ENCODE measurements at places on chromosomes 7 and 10.
A peak's percentile ranks its signal among the peaks of the same experiment; 100 is the strongest.

- DNase-seq: peak; percentile 20
These were observed 13.7 kb upstream of the INMT start for GRCh38 chr7:30738026-30738915.

DNA sequence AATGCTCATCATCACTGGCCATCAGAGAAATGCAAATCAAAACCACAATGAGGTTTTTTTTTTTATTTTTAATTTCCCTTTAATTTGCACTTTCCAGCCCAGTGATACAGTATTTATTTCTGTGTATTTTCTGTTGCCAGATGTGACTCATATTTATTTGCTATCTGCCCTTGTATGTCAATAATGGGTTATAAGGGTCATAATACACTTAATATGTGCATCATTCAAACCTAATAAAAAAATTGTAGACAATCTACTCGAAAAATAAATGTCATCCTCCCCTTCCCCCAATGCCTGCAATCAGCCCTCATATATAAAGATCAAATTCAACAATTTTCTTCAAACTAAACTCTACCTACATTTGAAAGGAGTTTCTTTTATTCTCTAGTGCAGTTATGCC is 154.5 kb downstream of the CSTF2T start:
- DNase-seq: no peak

GRCh38 chr10:123863721-123864482 is 27.7 kb downstream of the CPXM2 start:
- no peak for DNase-seq

DNA sequence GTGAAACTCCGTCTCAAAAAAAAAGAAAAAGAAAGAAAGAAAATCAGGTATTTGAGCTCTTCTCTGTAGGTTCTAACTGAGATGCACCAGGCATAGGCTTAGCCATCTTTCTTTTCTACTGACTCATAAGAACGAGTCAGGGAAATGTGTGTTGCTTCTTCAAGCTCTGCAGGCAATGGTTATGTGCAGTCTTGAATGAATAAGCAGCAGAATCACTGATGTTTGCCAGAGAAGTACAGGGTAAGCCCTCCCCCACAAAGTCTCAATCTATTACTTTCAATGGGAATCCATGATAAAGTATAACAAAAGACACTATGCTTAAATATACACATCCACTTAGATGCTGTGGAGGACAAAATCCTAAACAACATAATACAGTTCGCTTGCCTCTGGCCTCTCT is 239.2 kb downstream of the PARD3 start:
- DNase-seq: no peak

DNA sequence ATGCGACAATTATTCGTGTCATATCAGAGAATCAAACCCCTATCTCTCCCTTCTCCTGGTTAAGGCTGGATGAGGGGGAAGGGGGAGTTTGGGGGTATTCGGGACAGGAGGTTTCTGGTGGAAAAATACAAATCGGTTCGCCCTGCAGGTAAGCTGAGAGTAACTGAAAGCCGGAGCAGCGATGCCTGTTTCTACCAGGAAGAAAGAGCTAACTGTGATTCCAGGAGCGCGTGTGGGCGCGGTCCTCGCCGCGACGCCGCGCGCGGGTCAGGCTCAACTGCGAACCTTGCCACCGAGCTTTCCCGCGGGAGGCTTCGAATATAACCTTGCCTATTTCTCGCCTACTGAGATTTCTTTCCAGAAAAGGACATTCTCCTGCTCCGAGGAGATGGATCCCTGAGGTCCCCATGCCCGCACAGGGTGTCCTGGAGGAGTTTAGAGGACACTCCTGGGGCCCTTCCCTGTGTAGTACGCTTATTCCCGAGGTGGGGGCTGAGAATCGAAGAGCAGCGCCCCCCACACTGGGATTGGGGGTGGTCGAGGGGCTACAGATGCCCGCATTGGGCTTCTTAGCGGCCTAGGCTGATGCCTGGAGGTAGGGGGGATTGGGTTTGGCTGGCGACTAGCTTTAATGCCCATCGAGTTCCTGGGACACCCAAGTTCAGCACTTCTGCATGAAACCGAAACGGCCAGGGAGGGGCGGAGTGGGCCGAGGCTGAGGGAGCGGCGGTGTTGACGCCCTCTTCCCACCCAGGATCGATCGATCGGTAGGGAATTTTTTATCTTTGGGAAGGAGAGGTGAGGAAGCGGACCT is 13.0 kb upstream of the DLX6 start:
- no peak for DNase-seq

GRCh38 chr10:43605850-43606322 is 352 bp upstream of the ZNF485 start:
- no peak for DNase-seq

- no peak for DNase-seq
These were observed 75.0 kb downstream of the ZWINT start for GRCh38 chr10:56286096-56286495.

- peak; percentile 17 for DNase-seq
These were observed 1.2 kb downstream of the GET4 start for GRCh38 chr7:877312-878232.

DNA sequence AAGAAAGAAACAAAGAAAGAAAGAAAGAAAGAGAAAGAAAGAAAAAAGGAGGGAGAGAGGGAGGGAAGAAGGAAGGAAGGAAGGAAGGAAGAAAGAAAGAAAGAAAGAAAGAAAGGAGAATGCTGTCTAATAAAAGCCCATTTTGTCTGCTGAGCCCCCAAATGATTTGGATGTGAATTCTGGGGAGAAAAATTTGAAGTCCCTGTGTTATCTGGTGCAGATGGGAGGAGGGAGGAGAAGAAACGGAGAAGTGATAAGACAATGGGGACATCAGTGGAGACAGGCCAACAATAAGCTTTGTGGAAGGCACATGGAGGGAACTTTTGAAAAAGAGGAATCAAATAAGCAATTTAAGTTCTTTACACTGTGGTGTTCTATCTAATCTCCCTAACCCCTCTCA is 24.6 kb upstream of the TMEM273 start:
- no peak for DNase-seq

DNA sequence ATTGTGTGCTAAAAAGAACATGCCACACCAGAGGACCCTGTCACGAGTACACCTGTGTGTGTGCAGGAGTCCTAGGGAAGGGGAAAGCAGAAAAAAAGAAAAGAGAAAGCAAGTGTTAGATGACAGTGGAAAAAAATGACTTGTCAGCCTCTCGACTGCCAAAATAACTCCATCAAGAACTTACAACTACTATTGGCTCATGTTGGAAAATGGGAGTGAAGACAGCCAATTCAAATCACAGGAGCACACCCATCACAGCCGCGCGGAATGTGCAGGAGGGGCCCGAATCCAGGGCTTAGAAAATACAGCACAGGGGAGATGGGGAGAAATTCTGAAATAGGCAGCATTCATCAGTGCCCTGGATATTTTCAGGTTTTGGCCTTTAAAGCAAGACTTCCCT is 38.1 kb upstream of the FOXI2 start:
- DNase-seq: no peak

- peak; percentile 82 for DNase-seq
These were observed 28.7 kb downstream of the IKZF1 start for GRCh38 chr7:50333221-50333651.

DNA sequence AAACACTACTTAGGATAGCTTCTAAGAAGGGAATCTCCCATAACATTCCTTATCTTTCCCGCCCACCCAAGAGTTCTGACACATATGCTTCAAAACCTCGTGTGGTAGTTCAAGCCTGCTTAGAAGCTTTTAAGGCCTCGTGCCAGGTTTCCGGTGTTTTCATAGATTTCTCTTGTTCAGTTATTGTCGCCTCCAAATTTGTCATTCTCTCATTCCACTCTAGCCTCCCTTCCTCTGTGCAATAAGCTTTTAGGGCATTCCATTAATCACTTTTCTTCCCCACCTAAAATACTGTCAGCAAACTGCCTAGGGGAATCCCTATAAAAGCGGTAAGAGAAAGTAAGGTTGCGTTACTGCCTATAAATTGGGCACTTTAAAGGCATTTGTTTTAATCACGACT is 718 bp upstream of the BPGM start:
- peak; percentile 41 for DNase-seq

DNA sequence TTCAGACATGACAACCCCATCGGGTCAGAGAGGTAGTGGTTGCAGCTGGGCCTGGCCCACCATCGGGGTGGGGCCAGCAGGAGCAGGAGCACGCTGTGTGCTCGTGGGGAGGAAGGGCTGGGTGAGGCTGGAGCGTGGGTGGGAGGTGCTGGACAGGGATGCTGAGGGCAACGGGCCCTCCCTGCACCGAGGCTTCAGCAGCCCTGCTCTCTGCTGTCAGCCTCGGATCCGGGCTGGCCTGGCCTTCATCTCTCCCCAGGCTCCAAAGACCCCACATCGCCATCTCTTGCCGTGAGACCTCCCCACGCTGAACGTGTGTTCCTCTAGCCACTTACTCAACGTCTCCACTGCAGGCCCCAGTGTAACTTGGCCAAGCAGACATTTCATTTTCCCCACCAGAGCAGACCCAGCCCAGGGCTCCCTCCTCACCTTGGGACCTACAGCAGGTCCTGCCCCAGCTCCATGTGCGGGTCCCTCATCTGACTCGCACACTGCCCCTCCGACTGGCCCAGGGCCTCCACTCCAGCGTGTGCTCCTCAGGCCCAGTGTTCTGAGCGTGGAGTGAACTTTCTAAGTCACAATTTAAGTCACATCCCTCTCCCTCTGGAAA is 462.4 kb downstream of the DNAJB6 start:
- DNase-seq: no peak

- DNase-seq: no peak
These were observed 116.1 kb downstream of the INSYN2A start for GRCh38 chr10:127080317-127080716.

DNA sequence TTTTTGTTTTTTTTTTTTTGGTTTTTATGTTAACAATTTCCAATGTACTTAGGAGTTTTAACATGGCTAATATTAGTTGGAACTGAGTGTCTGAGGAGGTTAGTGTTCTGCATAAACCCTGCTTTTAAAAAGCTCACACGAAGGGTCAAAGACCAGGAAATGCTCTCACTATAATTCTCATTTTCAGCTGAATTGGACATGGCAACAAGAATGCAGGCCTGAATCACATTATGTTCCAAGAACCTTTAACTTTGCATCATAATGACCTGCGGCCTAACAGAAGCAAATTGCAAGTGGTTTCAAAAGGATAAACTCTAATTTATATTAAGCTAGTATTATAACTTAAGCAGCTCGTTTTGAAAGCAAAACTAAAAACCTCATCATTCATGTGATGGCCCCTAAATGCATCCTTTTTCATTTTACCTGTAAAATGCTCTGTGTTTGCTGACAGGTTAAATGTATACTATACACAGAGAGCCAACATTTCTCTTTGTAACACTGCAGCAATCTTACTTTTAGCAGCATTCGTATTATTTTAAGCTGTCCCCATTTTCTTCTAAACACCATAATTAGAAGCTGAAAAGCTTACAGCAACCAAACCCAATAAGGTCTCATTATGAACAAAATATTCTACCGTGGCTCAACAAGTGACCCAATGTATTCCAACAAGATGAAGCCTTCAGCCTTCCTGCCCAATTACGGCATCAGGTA is 242.8 kb upstream of the SP4 start:
- DNase-seq: no peak

- no peak for DNase-seq
These were observed 183.7 kb upstream of the KLF6 start for GRCh38 chr10:3968727-3969126.

- no peak for DNase-seq
These were observed 12.7 kb upstream of the TMEM273 start for GRCh38 chr10:49200854-49201253.

DNA sequence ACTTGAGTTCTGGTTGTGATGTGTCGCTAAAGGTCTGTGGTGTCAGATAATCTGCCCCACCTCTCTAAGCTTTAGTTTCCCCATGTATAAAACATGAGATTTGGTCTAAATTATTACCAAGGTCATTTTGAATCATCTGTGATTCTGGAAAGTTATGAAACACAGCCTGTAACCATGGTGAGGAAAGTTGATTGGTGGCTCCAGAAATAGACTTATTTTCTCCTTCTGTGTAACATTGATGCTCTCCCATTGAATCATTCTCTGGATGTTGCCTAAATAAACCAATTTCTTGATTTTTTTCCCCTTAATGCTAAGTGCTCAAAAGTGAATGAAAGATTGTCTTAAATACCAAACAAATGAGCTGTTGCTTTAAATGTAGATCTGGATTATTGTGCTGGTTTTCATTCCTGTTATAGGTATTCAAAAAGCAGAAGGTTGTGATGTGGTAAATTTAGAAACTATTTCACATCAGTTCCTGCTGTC is 30.0 kb upstream of the PCGF5 start:
- no peak for DNase-seq
